MCF 10A (cell line): ENCODE measurements at places on chromosomes 3 and 15. TPM values are rescaled to one million over a fixed set of nuclear protein-coding genes. Genes with fewer than 3 reads are reported as not detected.

DNA sequence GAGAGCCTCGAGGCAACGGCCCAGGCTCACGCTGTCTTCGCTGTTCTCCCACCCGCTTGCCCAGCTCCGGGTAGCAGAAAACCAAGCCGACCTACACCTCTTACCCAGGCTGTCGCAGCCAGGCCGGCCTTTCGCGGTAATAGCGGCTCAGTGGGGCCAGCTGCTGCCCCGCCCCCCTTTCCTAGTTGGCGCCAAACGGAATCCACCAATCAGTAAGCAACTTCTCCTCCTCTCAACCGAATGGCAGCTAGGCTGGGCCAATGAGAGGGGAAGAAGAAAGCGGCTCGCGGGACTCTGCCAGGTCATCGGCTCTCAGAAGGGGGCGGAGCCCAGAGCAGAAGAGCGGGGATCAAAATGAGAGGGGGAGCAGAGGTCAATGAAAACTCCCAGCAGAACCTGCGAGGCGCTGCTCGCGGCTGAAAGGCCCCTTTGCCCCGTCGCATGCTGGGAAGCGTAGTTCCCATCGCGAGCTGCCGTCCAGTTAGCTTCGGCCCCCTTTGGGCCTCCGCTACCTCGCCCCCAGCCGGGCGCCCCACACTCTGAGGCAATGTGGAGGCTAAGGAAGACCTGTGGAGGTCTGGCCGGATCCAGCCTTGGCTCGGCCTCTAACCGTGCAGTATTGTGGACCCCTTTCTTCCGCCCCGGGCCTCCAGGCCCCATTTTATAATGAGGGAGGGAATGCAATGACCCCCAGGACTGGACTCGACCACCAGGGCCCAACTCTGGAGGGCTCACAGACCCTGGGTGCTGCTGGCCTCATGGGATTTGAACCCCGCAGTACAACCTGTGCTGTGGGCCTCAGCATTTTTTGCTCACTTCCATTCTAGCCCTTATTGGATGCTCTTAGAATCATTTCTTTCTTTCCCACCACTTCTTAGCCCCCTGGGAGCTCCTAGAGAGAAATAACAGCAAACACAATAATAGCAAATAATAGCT, at the start of gene CDC25A:
CDC25A (minus strand) TSS at position 152 of the 936 bp plus-strand sequence. CDS start 470 bp downstream, outside the sequence.
- H3K4me1 ChIP-seq, result peaks cover 11% of the 10 kb centered on the region
- H3K27me3 ChIP-seq, result no peaks in the 10 kb centered on the region
- peak; percentile 99 for DNase-seq
- peak within 1 kb of the TSS; percentile 13 for H3K27ac ChIP-seq

GRCh38 chr3:150830745-150831144, 67.8 kb upstream of the SIAH2 start:
- H3K27me3 ChIP-seq, result no peaks in the 10 kb centered on the region
- no peak overlapping the region for H3K4me3 ChIP-seq
- DNase-seq, result no peak
- no peak overlapping the region for H3K27ac ChIP-seq
- H3K36me3 ChIP-seq, result no peaks in the 10 kb centered on the region

- H3K36me3 ChIP-seq, result no peaks in the 10 kb centered on the region
- no peak for DNase-seq
- no peaks in the 10 kb centered on the region for H3K4me1 ChIP-seq
Measured at GRCh38 chr3:13616359-13616758, 67.4 kb downstream of the FBLN2 start.

DNA sequence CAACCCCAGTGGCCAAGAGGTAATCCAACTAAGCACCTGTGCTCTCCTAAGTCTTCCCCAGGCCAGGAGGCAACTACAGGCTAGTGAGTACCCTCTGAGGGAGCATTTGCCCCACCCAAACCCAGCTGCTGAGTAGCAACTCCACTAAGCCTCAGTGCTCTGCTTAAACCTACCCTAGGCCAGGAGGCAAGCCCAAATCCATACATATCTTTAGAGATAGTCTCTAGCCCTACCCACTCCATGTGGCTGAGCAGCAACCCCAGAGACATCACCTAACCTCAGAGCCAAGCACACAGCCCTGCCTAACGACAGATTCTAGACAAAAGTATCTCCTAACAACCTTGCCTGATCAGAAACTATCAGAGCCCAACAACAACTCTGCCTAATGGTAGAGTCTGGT, 132.8 kb upstream of the TTC14 start:
- H3K36me3 ChIP-seq, result no peaks in the 10 kb centered on the region
- no peak overlapping the region for H3K4me3 ChIP-seq
- H3K4me1 ChIP-seq, result peaks cover 6% of the 10 kb centered on the region
- no peak for DNase-seq
- no peaks in the 10 kb centered on the region for H3K27me3 ChIP-seq

DNA sequence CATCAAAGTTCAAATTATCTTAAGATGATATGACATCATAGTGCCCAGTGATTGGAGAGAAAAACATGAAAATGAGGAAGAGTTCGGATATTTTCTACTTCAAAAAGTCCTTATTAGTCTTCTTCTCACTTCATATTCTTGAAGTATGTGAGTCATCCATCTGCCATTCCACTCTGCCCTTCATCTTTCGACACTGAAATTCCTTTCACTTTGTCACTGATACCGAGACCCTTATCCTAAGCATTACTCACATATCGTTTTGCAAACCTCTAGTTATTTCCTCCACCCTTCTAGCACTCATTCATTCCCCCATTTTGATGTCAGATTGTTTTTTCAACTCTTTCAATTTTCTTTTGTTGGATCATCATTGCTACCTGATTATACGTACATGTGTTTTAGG, 4.0 kb downstream of the OR5H14 start:
- no peak overlapping the region for H3K4me3 ChIP-seq
- H3K36me3 ChIP-seq, result no peaks in the 10 kb centered on the region
- H3K4me1 ChIP-seq, result no peaks in the 10 kb centered on the region
- H3K27ac ChIP-seq, result no peak overlapping the region
- peaks cover 73% of the 10 kb centered on the region for H3K27me3 ChIP-seq

The IL5RA gene
- not detected in 2 replicates for total RNA-seq

The GUCA1C gene
- total RNA-seq, result not detected in 2 replicates

The PAQR5 gene
- 16.7 and 20.3 TPM in 2 replicates for total RNA-seq

The HYAL2 gene
- 11.6 and 12.6 TPM in 2 replicates for total RNA-seq

The RUBCN gene
- 29.9 and 35.5 TPM in 2 replicates for total RNA-seq

The LRRIQ4 gene
- not detected in 2 replicates for total RNA-seq
